Tibial artery (tissue), 4 donors: ENCODE measurements at places on chromosomes 11 and 22.

- no peaks in the 10 kb centered on the region for H3K4me1 ChIP-seq
- no peak overlapping the region for H3K27ac ChIP-seq
- H3K27me3 ChIP-seq = no peaks in the 10 kb centered on the region
- no peaks in the 10 kb centered on the region for H3K36me3 ChIP-seq
- no peak overlapping the region for H3K4me3 ChIP-seq
Observed at GRCh38 chr11:62033191-62034035, 66.0 kb upstream of the FTH1 start.

DNA sequence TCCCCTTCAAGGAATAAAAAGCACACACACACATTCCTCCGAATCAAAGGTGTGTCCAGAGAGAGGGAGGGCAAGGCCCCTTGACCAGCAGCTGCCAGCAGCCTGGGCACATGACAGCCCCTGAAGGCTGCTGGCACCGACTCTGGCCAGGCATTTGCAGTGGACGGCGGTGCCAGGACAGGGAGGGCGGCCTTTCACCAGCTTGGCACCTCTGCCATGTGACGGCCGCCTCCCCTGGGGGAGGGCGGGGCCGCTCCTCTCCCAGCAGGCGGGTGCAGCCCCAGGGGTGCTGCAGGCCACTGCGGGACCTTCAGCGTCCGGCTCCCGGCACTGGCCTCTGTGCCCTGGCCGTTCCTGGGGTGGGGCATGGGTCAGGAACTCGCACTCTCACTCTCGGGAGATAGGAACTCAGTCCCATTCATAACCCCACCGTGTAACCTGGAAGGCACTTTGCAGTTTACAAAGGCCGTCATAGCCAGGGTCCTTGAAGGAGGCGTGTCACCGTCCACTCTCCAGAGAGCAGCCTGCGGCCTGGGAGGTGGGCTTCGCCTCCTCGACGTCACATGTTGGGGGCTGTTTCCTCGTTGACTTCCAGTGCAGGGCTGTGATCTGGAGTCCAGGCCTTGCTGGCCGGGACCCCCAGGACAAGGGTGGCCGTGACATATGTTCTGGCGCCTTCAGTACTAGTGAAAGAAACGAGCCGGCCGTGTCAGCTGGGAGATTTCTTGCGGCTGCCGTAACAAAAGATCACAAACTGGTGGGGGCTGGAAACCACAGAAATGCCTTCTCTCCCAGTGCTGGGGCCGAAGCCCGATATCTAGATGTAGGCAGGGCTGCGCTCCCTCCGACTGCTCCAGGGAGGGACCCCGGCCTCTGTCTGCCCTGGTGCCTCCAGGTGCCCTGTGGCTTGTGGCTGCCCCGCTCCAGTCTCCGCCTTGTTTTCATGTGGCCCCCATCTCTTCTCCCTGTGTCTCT, 39.9 kb upstream of the SMIM38 start:
- peak; percentile 78 for DNase-seq
- H3K4me1 ChIP-seq = peaks cover 16% of the 10 kb centered on the region
- no peak overlapping the region for H3K27ac ChIP-seq
- no peak overlapping the region for H3K4me3 ChIP-seq

DNA sequence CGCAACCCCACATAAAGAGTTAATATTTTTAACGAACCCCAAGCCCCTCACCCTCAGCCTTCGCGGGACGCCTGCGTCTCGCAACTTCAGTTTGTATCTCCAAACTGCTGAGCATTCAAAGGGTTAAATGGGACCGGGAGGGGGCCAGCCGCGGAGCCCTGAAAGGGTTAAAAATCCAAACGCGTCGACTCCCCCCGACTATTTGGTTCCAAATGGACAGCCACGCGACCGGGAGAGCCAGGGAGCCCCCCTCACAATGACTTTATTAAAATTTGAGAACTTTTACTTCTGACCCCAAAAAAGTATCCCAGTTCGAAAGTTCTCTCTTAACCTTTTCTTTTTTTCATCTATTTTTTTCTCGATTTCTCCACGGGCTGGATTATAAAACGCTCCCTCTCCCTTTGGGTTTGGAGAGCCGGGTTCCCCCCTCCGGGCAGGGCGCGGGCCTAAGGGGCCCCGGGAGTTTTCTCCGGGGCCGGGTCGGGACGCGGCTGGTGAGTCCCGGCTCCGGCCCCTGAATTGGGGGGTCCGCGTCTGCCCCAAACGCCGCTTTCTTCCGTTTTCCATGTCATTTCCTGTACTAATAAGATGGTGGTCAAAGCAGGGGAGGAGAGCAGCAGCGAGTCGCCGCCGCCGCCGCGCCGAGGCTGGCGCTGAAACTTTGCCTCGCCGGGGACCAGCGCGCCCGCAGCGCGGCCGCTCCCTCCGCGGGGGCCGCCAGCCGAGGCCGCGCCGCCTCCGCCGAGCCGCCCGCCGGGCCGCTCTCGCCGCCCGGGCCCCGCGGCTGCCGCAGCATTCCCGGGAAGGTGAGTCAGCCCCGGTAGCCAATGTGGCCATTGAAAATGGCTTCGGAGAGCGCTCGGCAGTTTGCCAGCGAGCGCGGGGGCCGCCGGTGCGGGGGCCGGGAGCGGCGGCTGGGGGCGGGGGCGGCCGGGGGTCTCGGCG, at the start of gene PRDM11:
Gene PRDM11 (plus strand): TSS at position 568 of the 945 bp plus-strand sequence. CDS start 35,128 bp downstream, outside the sequence.
- H3K4me3 ChIP-seq = peak within 1 kb of the TSS; percentile 74
- H3K27me3 ChIP-seq = no peaks in the 10 kb centered on the region
- DNase-seq = peak; percentile 54
- H3K27ac ChIP-seq = peak within 1 kb of the TSS; percentile 97
- H3K36me3 ChIP-seq = no peaks in the 10 kb centered on the region

DNA sequence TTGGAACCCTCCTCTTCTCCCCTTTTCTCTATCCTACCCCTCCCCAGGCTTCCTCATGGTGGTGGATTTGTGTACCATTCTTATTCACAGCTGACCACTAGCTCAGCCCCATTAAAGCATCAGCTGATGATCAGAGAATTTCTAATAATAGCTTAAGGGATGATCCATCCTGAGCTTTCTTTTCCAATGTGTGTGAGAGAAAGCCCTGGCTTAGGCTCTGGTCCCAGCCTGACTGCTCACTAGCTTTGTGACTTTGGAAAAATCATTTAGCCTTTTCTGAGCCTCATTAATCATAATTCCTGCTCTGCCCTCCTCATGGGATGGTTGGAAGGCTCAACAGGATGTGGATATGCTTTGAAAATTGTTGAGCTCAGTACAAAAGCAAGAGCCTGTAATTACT, 26.3 kb upstream of the CCDC90B start:
- no peak overlapping the region for H3K4me3 ChIP-seq
- no peaks in the 10 kb centered on the region for H3K4me1 ChIP-seq
- no peaks in the 10 kb centered on the region for H3K27me3 ChIP-seq
- H3K27ac ChIP-seq = no peak overlapping the region
- DNase-seq = no peak
- no peaks in the 10 kb centered on the region for H3K36me3 ChIP-seq
